CD8-positive, alpha-beta T cell (primary cell): ENCODE measurements at places on chromosomes 3 and 15. TPM values are rescaled to one million over a fixed set of nuclear protein-coding genes. Genes with fewer than 3 reads are reported as not detected.

Gene CCR4
- total RNA-seq: 8.7 TPM

Gene CTXN2
- not detected for total RNA-seq

Gene C3orf49
- total RNA-seq: not detected

Gene ST8SIA2
- not detected for total RNA-seq

Gene CYP1A2
- total RNA-seq: not detected

Gene LEO1
- total RNA-seq: 9.4 TPM

Gene IMPG2
- total RNA-seq: 0.27 TPM

Gene EXD1
- total RNA-seq: not detected

Gene GPR62
- total RNA-seq: not detected

Gene PATL2
- 32.8 TPM for total RNA-seq

Gene PGBD4
- total RNA-seq: 2.4 TPM

Gene PLCH1
- total RNA-seq: not detected

Gene ACKR4
- not detected for total RNA-seq

Gene RASGRP1
- total RNA-seq: 65.2 TPM

Gene TGM4
- total RNA-seq: not detected

Gene CLDN18
- not detected for total RNA-seq

Gene HCLS1
- 162 TPM for total RNA-seq

Gene TMEM207
- not detected for total RNA-seq
